T-helper 2 cell (primary cell): ENCODE measurements at places on chromosomes 4 and X.

DNA sequence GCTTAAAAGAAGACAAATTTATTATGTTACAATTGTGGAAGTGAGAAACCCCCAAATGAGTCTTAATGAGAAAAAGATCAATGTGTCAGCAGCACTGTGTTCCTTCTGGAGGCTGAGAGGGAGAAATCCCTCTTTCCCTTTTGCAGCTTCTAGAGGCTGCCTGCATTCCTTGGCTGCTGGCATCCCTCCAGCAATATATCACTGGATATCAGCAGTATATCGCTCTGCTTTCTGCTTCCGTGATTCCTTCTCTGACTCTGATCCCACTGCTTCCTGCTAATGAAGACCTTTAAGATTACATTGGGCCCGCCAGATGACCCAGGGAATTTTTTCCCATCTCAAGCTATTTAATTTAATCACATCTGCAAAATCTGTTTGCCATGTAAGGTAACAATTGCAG, 1008.0 kb downstream of the RAPGEF2 start:
- DNase-seq = no peak

DNA sequence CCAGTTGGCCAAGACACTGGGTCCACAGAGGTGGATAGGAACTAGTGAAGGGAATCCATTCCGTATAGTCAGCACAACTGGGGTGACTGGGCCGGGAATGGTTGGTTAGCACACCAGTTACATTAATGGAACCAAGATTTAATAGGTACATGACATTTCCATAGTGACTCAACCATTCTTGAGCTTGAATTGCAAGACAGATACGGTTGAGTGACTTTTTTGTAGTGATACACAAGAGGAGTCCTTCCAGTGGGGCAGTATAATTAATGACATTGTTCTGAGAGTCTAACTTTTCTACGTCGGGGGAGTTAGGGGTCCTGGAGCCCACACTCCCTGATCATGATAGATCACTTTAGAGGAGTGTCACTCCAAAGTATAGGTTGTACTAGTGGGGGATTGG, 211.6 kb upstream of the CXCL13 start:
- no peak for DNase-seq

DNA sequence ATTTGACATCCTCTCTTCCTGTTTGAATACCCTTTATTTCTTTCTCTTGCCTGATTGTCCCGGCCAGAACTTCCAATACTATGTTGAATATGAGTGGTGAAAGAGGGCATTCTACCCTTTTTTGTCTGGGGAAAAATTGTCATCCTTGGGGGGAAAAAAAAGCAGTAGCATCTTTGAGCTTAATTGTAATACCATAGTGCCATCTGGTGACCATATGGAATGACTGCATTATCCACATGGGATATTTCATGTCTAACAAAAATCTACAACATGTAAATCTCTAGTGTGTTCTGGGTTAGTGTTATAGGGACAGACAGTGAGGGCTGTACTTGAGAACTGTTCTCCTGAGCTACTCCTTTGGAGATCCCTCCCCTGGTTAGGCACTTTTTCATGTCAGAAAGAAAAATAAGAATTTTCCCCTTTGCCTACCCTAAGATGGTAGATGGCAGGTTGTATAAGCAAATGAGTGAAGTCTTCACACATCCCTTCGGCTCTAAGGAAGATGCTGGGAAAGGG, 26.0 kb downstream of the CAPN6 start:
- DNase-seq = no peak

DNA sequence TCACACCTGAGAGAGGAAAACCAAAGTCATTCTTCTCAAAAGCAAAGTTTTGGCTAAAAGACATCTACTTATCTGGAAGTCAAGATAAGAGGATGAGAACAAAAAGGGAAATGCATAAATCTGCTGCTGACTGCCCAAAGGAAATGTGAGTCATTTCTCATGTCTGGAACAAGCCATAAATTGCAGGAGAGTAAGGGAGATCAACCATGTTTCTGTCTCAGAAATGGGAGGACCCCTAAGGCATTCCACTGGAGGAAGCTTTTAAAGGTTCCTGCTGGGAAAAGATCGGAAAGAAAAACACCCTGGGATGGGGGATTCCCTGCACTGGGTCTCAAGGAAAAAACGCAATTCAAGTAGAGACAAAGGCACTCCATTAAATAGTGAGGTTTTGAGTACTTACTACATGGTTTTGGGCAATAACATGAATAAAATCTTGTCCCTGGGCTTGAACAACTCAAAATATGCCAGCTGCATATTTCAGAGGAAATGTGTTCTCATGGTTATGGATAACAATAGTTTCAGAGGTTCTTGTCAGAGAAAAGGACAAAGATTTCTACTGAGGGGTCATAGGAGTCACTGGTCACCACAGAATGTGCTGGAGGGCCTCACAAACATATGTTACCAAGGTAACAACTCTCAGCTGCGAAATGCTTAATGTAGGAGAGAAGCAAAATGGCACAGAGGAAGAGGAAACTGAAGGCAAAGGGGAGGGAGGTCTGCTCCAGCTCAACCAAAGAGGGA, 19.3 kb downstream of the GPR143 start:
- no peak for DNase-seq

DNA sequence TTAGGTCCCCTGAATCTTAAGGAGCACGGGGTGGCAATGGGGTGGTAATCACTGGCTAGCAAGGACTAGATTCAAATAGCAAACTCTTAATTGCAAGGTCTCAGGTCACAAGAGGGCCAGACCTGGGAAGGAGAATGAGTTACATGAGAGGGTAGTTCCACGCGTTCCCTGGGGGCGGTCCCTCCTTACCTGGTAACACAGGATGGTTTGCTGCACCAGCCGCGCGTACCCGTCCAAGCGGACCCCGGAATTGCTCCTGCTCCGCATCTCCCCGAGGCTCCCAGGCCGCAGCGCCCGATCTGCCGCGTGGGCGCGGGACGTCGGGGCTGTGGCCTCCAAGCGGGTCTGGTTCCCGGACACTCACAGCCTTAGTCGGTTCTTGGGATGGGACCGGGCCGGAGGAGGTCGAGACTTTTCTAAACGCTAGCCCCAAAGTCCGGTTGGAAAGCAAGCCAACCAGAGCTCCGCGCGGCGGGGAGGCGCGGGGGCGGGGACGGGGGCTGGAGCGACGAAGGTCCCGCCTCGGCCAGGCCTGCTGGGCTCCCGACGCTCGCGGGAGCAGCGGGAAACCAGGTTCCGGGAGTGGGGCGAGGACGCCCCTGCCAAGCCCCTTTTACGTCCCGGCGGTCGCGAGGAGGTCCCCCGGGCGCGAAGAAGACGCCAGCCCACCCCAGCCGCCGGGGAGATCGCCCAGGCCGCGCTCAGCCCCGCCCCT, at the start of gene PHKA2:
Gene PHKA2 (minus strand): TSS at position 449 of the 715 bp plus-strand sequence. CDS start 182 bp downstream, at position 267.
- peak; percentile 53 for DNase-seq

GRCh38 chrX:150459196-150459595, 96.1 kb downstream of the MAMLD1 start:
- DNase-seq = no peak

DNA sequence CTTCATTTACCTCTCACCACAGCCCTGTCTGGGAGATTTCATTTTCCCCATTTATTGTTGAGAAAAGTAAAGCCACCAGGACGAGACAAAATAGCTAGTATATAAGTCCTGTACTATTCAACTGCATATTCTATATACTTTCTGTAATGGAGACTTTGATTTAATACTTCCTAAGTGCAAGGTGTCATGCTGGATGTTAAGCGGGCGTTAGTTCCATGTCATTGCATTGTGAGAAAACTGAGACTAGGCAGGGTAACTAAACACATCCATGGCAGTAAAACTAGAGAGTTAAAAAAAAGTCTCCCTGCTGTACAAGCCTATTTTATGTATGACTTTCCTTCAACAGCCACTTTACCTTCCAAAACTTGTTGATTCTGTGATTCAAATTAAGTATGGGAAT, 969.6 kb downstream of the STIM2 start:
- no peak for DNase-seq

DNA sequence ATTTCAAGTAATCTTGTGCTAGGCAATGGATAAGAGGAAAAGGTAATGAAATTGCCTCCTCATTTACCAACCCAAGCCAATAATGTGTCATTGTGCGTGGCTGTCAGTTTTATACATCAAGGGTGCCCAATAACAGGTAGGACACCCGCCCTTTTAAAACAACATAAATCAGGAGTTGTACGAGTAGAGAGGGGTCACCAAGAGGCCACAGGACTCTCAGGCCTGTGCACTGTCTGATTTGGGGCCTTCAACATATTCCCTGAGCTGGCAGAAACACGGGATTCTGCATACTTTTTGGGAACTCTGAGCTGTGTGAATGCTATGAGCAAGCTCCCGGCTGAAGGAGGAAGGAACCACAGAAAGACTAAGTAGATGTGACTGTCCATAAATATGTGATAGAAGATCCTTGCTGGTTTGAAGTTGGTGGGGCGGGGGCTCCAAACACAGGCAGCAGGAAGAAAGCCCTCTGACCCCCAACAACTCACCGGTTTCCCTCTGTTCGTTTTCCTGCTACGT, 82.7 kb upstream of the MAML3 start:
- DNase-seq = no peak

- no peak for DNase-seq
Observed at GRCh38 chrX:48684134-48684533, 535 bp downstream of the WAS start.
